ENCODE measurements at places on chromosomes 11 and 22.

GRCh38 chr11:126748793-126749192 lies 251.8 kb downstream of the KIRREL3 start:
- no peak for DNase-seq

DNA sequence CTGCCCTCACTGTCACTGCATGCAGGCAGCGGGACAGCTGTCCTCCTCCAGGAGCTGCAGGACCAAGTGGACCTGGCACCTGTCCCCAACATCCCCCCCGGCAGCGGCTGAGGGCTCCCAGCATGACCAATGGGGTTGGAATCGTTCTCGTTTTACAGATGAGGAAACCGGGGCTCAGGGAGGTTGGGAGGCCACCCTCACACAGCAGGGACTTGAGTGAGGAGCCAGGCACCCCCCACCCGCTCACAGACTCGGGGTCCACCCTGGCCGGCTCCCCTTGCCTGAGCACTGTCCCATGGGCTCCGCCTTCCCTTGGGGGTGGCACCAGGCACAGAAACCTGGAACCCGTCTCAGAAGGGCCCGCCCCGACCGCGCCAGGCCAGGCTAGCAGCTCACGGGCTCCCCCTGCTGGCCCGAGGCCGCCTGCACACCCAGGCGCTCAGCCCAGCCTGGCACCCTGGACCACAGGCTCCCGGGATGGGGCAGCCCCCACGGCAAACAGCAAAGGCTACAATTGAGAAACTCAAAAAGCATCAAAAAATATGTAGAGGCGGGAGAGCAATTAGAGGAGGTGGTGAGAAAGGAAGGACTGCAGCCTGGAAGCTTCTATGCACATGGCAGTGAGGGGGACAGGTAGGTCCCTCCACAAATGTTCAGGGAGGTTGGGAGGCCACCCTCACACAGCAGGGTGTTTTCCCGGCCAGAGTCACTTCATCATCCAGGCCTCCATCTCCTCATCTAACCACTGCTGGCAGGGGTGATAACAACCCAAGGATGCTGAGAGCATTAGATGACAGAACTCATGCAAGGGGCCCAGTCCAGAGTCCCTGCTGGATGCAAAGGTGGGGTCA lies 12.8 kb downstream of the MACROD1 start:
- peak; percentile 58 for DNase-seq

- DNase-seq = no peak
These were observed 15.9 kb downstream of the MYBPC3 start for GRCh38 chr11:47336595-47336994.

GRCh38 chr11:62353841-62354240 lies 16.6 kb downstream of the ASRGL1 start:
- DNase-seq = no peak

GRCh38 chr11:83680321-83680720 lies 394.2 kb upstream of the CCDC90B start:
- DNase-seq = no peak

DNA sequence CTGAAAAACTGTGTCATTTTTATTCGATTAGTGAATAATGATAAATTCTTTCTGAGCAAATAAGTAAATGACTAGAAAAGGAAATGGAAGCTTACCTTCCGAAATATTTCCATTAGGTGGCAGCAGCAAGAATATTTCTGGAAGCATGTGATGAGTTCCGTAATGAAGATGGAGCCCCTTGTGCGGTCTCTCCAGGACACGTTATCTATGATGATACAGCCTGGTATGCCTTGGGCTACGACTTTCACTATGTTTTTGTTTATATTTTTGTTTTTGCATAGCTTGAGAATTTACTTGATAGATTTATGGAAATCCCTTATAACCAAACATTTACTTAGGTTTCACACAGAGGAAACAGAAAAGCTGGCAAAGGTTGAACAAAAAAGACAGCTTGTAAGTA lies 25.7 kb downstream of the CASP5 start:
- DNase-seq = no peak

GRCh38 chr11:129281471-129282415 lies 89.6 kb upstream of the ARHGAP32 start:
- DNase-seq = no peak

GRCh38 chr11:77346906-77347603 lies 45.6 kb upstream of the GDPD4 start:
- DNase-seq = no peak

GRCh38 chr11:102972853-102973252 lies 17.3 kb upstream of the MMP13 start:
- DNase-seq = no peak

DNA sequence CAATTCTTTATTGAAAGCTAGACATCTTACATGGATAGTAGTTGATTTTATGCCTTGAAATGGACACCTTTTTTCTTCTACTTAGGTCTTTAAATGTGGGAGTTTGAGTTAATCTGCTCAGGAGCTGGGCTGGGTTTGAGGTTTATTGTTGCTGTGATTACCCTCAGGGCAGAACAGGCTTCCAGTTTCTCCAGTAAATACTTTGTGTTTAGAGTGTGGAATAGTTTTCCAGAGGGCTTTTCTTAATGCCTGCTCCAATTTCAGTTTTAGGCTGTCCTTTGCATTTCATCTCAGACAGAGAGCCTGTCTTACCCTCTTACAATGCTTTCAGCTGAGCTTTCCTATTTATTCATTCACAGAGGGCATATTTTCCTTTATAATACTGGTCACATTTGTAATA lies 69.9 kb upstream of the ADORA2A start:
- DNase-seq = no peak

DNA sequence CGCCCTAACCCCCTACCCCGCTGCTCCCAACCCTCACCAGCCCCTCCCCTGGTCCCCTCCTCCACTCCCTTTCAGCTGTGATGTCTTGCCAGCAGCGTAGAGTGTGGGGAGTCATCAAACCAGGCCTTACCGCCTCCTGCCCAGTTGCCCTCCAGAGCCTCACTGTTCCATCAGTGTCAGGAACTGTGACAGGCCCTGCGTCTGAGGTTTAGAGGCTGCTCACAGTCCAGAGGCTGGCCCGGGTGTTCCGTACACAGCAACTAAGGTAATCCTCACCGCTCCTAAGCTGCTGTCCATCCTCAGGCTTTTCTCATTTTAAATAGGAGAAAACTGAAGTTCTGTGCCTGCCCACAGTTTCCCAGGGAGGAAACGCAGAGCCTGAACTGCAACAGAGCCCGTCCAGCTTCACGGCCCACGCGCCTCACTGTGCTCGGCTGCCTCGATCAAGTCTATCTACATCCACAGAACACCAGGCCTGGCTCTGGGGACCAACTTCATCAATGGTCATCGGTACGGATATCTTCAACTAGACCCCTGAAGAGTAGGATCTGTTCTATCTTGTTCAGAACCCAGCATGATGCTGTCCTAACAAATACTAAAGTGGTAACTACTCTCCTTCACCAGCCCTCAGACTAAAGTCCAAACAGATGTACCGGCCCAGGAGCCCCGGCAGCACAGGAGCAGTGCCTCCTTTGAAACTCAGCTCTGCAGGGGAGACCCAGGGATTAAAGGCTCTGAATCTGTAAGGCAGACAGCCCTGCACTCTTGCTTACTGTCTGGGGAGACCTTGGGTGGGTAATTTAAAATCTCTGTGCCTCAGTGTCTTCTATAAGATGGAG lies 10.3 kb downstream of the VPS37C start:
- no peak for DNase-seq

DNA sequence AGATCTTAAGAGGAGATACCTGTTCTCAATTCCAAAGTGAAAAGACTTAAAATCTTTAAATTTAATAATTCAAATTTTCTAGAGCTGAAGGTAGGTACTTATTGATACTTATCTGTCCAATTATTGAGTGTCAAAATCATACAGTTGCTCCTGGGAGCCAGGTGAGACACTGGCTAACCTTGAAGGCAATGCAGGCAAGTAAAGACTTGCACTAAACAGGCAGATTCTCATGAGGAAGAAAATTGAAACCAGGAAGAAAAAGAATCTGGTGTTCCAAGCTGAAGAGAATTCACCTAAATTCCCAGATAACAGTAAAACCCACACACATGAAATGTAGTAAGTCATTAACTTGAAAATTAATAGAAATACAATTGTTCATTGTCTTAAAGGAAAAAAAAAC lies 30.3 kb downstream of the VSIG10L2 start:
- no peak for DNase-seq

DNA sequence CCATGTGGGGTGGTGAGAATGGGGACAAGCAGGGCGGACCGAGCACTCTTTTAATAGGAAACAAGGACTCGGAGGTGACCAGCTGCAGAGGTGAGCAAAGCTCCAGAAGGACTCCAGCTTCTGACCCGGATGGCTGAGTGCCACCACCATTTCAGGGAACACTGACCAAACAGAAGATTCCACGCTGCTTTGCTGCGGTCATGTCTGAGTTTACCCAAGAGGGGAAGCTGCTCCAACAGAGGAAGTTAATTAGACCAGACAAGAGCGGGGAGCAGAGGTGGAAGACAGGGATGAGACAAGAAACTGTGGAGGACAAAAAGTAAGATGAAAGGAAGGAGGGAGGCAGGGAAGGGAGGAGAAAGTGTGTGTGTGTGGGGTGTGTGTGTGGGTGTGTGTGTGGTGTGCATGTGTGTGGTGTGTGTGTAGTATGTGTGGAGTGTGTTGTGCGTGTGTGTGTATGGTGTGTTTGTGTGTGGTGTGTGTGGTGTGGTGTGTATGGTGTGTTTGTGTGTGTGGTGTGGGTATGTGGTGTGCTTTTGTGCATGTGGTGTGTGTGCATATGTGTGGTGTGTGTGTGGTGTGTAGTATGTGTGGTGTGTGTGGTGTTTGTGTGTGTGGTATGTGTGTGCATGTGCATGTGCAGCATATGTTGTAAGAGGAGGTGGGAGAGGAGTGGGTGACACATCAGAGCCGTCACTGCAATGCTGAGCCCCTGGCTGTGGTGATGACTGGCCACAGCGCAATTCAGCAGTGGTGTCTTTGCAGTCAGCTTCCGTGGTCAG lies 82.2 kb upstream of the AKIP1 start:
- no peak for DNase-seq

GRCh38 chr22:47943729-47944700 lies 1181.6 kb downstream of the TBC1D22A start:
- no peak for DNase-seq

- no peak for DNase-seq
These were observed 58.5 kb upstream of the NTM start for GRCh38 chr11:131311776-131312514.

- no peak for DNase-seq
These were observed 93.2 kb downstream of the PLEKHA7 start for GRCh38 chr11:16921019-16921418.

DNA sequence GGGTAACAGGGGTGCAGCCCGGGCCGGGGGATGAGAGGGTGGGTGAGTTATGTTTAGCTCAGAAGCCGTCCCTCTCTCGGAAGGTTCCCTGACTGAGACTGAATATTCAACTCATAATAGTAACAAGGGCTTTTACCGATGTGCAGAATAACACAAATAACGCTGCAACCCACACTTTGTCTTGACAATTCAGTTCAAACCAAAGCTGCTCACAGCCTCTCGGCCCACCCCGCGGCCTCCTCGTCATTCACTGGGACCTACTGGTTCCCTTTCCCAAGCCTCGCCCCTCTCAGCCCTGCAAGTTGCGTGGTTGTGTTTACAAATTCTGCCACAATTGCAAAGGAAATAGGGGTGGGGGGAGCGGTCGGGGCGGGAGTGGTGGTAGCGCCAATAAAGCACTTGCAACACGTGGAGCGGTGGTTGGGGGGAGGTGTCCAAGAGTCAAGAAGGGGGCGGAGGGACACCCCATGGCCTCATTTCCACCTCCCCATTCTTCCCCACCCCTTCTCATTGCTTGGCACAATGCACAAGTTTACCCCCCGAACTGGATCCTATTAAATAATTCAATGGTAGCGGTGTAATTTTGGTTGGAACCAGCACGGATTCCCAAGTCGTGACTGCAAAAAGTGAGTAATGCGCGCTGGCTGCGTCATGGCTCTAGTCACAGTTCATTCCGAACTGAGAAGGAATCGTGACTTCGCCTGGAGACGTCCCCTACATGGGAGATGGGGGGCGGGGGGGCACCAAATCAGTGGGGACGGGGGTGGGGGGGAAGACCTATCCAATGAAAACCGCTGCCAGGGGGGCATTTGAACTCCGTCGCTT lies 102.0 kb upstream of the HSD17B12 start:
- DNase-seq = no peak

- DNase-seq = no peak
These were observed 111.3 kb downstream of the ETS1 start for GRCh38 chr11:128476049-128476448.

DNA sequence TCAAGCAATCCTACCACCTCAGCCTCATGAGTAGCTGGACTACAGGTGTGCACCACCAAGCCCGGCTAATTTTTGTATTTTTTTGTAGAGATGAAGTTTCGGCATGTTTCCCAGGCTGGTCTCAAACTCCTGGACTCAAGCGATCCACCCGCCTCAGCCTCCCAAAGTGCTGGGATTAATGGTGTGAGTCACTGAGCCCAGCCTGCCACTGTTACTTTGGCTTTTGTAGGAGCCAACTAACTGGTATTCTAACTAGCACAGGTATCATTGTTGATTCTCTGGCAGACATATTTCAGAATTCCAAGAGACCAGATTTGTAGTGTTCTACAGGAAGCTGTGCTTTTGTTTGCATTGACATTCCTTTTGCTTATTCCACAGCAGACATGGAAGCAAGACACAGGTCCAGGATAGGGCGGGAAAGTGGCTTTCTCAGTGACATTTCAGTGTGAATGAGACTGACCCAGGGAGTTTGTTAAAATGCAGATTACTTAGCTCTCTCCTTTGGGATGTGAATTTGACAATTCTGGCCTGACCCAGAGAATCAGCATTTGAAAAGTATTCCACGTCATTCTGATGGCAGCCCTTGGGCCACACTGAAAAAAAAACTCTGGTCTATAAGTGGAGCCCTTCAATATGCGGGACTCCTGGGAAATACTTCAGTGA lies 52.2 kb upstream of the PAX6 start:
- DNase-seq = no peak

DNA sequence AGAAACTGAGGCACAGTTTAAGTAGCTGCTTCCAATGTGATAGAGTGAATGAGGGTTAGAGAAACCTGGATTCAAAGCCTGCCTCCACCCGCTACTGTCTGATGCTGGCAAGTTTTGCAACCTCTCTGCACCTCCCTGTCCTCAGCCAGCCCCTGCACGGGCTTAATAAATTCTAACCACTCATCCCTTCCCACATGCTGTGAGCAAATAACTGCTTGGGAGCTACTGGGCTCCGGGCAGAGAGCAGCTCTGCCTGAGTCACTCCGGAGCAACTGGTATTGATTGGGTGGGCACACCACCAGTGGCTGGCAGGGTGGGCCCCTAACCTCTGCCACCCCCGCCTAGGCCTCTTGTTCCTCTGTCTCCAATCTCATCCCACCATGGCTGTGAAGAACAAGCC lies 104.3 kb upstream of the SYT13 start:
- no peak for DNase-seq

- no peak for DNase-seq
These were observed 11.9 kb upstream of the HBE1 start for GRCh38 chr11:5281596-5281995.

GRCh38 chr11:92211576-92212167 lies 12.9 kb upstream of the FAT3 start:
- DNase-seq = no peak

Measured in stimulated activated CD8-positive, alpha-beta memory T cell treated with anti-CD3 and anti-CD28 coated beads, Interleukin-15, amount 100 ng/mL, for 48 hours (primary cell).